ENCODE measurements at places on chromosomes 4 and X.

DNA sequence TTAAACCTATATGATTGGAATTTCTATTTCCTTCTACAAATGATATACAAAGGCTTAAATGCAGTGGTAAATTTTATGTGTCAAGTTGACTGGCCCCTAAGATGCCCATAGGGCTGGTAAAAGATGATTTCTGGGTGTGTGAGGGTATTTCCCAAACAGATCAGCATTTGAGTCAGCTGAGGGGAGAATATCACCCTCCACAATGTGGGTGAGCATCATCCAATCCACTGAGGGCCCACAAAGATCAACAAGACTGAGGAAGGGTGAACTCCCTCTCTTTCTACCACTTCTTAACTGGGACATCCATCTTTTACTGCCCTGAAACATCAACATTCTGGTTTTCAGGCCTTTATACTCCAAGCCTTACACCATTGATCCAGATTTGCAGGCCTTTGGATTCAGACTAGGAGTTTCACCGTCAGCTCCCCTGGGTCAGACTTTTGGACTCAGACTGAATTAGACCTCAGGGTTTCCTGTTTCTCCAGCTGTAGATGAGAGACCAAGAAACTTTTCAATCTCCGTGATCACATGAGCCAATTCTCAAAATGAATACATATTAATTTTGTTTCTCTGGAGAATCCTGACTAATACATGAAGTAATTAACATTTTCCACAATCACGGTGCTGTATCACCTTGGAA is 1020.7 kb upstream of the SLIT2 start:
- DNase-seq, result no peak

- DNase-seq, result no peak
Observed at GRCh38 chr4:8760561-8760960, 111.1 kb downstream of the HMX1 start.

DNA sequence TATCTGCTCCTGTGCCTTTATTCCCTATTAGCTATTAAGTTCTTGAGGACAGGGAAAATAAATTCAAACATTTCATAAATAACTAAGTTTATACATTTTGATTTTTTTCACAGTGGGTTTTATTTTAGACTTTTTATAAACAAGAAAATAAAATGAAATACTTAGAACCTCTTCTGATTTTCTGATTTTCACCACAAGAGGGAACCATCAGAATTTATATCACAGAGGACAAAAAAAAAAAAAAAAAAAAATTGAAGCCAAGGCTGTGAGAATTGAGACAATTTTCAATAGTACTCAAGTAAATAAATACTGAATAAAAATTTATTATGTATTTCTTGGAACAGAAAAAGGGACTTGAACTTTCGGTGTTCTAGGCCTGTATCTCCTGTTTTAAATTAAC is 288.1 kb downstream of the SH3BGRL start:
- DNase-seq, result no peak

GRCh38 chrX:132858018-132858417 is 100.4 kb downstream of the HS6ST2 start:
- no peak for DNase-seq

- no peak for DNase-seq
Observed at GRCh38 chrX:10062352-10062751, 94.4 kb upstream of the CLCN4 start.

- DNase-seq, result no peak
Observed at GRCh38 chr4:102594000-102594399, 92.8 kb downstream of the NFKB1 start.

GRCh38 chrX:86078650-86079049 is 31.3 kb upstream of the CHM start:
- DNase-seq, result no peak

DNA sequence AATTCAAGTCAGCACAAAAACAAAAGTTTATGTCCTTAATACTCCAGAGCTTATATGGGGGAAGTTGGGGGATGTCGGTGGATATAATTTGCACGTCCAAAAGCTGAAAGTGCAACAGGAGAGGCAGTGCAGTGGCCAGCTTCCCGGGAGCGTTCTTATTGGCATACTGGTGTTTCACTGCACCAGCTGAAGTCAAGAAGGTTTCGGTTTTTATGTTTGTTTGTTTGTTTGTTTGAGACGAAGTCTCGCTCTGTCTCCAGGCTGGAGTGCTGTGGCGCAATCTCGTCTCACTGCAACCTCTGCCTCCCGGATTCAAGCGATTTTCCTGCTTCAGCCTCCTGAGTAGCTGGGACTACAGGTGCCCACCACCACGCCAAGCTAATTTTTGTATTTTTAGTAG is 28.6 kb upstream of the TLR3 start:
- DNase-seq, result no peak

DNA sequence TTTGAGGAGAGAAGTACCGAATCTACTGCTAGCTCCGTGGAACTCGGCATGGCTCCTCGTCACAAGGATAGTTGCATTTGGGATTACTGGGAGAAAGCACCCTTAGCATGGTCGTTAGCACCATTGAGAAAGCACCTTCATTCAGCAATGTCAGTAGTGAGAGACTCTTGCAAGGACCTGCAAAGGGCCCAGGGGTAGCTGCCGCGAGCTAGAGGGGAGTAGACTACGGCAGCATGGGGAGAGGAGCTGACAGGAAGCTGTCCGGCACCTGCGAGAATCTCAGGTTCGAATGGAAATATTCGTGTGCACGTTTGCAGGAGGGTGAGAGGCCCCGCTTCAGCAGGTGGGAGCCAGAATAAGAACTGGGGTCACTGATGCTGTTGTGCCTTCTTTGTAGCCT is 20.2 kb downstream of the TLR10 start:
- DNase-seq, result no peak

- DNase-seq, result no peak
Observed at GRCh38 chrX:12441381-12442128, 303.3 kb downstream of the FRMPD4 start.

GRCh38 chrX:65034668-65035445 is 58.6 kb upstream of the ZC4H2 start:
- DNase-seq, result peak; percentile 77

DNA sequence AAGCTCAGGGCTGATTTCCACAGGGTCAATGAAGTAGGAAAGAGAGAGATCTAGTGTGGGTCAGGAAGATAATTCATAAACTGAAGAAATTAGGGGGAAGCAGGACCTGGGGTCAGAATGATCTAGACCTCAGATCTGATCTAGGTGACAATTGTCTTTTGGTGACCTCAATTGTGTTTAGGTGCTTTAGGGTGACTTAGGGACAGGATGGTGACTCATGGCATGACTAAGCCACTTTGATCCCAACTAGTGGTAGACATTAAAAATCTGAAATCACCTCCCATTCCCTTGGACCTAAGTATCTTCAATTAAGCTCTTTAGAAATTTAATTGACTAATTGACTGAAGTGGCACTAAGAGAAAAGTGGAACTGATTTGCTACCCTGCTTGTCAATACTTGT is 36.7 kb upstream of the GRXCR1 start:
- DNase-seq, result no peak

- DNase-seq, result no peak
Observed at GRCh38 chrX:21529771-21530170, 128.4 kb downstream of the KLHL34 start.

DNA sequence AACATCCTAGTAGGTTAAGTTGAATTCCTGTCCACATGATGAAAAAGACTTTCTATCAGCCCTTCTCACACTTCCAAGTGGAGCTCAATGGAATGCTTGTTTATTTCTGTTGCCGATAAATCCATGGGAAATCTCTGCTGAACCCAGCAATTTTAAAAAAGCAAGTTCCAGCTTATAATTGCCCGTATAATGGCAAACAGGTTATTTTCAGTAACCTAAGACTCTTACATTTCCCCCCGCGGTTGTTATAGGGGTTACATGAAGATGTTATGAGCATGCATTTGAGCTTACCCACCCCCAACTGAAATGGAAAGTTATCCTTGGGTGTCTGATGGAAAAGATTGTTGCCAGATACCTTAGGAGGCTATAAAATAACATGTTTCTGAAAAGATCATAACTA is 136.2 kb downstream of the PALLD start:
- no peak for DNase-seq
